ENCODE measurements at places on chromosomes 3 and 15.
A peak's percentile ranks its signal among the peaks of the same experiment; 100 is the strongest.

DNA sequence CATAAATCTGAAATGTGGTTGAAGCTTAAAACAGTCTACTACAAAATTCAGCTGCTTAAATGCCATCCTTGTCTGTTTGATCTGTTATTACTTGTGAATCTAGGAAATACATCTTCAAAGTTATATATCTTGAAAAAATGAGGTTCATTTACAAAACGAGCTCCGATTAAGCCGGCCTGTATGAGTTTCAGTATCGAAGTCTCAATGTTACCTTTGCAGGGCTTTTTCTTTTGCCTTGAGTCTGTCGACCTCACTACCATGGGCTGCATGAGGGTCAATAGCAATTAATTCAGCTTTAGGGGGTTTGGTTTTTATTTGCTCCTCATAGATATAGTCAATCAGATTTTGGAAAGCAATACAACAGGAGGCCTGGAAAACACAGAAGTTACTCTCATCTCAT lies 23.2 kb downstream of the ERICH6 start:
- H3K4me3 ChIP-seq: no peak overlapping the region
- no peak for DNase-seq
- H3K4me1 ChIP-seq: no peaks in the 10 kb centered on the region
- H3K36me3 ChIP-seq: peaks cover 9% of the 10 kb centered on the region
- H3K27ac ChIP-seq: no peak overlapping the region

- H3K4me3 ChIP-seq: no peak overlapping the region
- no peak overlapping the region for H3K27ac ChIP-seq
- no peaks in the 10 kb centered on the region for H3K27me3 ChIP-seq
- peaks cover 10% of the 10 kb centered on the region for H3K4me1 ChIP-seq
Measured at GRCh38 chr3:76025561-76025960, 240.2 kb upstream of the ZNF717 start.

DNA sequence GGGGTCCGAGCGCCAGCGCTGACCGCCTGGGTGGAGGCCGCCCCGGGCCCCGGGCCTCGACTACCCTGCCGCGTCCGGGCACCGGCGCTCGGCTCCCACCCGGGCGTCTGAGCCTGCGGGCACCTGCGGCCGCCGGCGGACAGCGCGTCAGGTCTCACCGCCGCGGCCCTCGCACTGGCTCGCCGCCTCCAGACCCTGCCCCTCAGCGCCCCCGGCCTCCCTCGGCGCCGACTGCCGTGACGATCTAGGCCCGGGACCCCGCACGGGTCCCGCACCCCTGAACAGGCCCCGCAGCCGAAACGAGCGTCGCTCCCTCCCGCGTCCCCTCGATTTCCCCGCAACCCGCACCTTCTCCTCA lies 297 bp downstream of the PRC1 start:
- H3K27me3 ChIP-seq: peaks cover 2% of the 10 kb centered on the region
- peak overlapping the region; percentile 98 for H3K4me3 ChIP-seq
- peaks cover 16% of the 10 kb centered on the region for H3K36me3 ChIP-seq
- H3K4me1 ChIP-seq: peaks cover 30% of the 10 kb centered on the region
- H3K27ac ChIP-seq: peak overlapping the region; percentile 100
- DNase-seq: no peak

- no peak overlapping the region for H3K4me3 ChIP-seq
- H3K27me3 ChIP-seq: peaks cover 12% of the 10 kb centered on the region
- no peak for DNase-seq
- H3K27ac ChIP-seq: no peak overlapping the region
- peaks cover 12% of the 10 kb centered on the region for H3K4me1 ChIP-seq
Measured at GRCh38 chr3:69724722-69725435, 14.4 kb upstream of the MITF start.

Data from HFFc6 (cell line).